ENCODE measurements at places on chromosomes 16 and 17.

- no peak for DNase-seq
Measured at GRCh38 chr17:14289162-14289561, 11.7 kb upstream of the HS3ST3B1 start.

- DNase-seq = no peak
Measured at GRCh38 chr17:48047113-48047740, 932 bp upstream of the NFE2L1 start.

DNA sequence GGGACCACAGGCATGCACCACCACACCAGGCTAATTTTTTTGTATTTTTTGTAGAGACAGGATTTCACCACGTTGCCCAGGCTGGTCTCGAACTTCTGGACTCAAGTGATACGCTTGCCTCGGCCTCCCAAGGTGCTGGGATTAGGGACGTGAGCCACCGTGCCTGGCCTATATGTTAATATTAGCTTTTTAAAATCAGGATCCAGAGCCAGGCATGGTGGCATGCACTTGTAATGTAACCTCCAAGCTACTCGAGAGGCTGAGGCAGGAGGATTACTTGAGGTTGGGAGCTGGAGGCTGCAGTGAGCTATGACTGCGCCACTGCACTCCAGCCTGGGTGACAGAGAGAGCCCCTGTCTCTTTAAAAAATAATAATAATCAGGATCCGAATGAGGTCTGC lies 8.5 kb upstream of the ADCY7 start:
- no peak for DNase-seq

DNA sequence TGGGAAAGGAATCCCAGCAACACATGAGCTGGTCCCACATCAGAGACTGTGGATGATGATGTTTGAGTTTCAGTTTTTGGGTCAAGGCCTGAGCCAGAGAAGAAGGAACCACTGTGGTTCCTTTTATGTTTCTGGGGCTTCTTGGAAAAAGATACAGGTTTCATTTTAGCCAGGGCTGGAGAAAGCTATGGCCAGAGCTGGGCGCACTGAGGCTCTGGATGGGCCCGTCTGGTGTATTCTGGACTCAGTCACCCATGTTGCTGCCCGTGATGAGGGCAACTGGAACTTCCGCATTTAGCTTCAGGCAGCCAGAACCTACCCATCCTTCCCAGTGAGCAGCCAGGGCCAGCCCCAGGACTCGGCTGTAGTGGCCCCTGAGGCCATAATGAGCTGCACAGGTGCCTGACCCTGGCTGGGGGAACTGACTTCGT lies 15.0 kb upstream of the PITPNA start:
- no peak for DNase-seq

DNA sequence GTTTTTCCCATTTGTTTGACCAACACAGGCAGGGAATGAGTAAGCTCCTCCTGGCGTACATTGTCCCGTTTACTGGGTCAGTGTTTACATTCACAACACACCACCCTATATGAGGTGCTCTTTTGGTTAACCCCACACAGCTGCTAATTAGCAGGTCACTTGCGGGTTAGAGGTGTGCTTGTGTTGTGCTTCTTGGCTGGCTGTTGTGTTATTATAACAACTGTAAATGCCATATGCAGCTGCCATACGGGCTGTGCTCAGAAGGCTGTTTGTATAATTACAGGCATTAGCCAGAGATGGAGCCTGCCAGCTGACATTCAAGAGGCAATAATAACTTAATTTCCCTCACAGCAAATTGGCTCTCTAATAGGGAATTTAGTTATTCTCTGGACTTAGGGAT lies 205.1 kb upstream of the ELAC2 start:
- no peak for DNase-seq

DNA sequence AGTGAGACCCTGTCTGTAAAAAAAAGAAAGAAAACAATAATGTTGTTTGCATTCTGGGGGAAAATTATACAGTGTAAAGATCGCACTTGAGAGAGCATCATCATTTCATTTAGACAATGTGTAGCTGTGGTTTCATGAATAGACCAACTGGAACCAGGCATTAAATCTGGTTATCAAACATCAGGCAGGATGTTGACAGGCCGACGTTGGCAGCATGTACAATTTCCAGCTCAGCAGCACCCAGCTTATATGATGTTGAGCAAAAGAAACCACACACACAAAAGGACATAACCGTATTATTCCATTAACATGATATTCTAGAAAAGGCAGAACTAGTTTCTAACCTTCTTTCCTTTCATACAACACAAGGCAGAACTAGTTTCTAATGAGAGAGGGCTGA lies 5.8 kb downstream of the MARVELD3 start:
- no peak for DNase-seq

GRCh38 chr17:66221755-66222530 lies 7.3 kb downstream of the APOH start:
- no peak for DNase-seq

DNA sequence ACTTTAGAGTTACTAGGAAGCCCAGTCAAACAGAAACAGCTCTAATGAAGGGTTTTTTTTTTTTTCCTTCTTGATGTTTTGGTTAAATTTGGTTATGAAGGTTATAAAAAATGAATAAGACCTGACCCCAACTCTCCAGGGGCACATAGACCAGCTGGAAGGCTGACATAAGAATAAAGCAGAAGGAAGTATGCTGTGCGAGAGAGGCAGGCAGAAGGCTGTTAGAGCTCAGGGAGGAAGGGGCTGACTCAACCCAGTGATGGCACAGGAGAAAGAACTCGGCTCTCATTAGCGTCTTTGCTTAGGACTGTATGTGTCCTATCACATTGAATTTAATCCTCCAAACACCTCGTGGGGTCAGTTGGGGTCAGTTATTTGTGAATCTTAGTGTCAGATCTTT lies 474.6 kb downstream of the PMP22 start:
- DNase-seq = no peak

DNA sequence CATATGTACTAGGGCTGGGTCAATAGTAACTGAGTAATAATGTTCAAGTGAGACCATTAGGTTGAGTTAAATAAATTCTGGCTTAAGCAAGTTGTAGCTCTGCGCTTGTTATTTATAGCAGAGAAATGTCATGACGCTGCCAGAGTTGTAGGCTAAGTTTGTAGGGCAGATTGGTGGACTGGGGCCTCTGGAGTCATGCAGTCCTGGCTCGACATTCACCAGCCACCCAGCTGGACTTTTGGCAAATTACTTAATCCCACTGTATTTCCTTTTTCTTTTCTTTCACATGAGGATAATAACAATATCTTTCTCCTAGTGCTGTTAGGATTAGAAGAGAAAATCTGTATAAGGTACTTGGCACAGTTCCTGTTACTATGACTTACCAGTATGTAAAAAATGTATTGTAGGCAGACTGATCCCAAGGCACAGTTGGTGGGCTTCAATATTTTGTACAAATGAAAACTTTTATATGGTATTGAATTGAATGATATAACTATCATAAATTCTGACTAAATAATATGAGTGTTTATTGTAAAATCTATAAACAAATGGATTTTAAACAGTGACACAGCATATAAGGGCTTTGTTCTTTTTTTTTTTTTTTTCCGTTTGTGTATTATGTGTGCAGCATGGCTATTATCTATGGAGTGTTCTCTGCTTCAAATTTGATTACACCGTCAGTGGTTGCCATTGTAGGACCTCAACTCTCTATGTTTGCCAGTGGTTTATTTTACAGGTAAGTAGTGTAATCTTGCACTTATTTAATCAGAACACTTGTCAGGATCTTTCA lies 2.6 kb downstream of the MFSD11 start:
- no peak for DNase-seq

DNA sequence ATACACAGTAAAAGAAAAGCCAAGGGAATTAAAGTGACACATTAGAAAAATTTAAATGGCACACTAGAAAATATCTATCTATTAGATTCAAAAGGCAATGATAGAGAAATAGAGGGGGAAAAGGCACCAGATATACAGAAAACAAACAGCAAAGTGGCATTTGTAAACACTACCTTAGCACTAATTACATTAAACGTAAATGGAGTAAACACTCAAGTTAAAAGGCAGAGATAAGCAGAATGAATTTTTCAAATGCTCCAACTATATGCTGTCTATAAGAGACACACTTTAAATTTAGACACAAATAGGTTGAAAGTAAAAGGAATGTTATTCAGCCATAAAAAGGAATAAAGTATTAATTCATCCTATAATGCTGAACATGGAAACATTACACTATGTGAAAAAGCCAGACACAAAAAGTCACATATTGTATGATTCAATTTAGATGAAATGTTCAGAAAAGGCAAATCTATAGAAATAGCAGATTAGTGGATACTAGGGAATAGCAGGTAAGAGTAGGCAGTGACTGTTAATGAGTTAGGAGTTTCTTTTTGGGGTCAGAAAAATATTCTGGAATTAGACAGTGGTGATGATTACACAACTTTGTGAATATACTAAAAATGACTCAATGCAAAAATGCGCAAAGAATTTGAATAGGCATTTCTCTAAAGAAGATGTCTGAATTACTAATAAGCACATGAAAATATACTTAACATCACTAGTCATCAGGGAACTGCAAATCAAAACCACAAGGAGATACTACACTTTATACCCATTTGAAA lies 92.4 kb downstream of the BRIP1 start:
- DNase-seq = no peak

GRCh38 chr17:58329035-58329809 lies 627 bp upstream of the TSPOAP1 start:
- DNase-seq = no peak

- no peak for DNase-seq
Measured at GRCh38 chr16:80837533-80838147, 33.2 kb upstream of the CDYL2 start.

DNA sequence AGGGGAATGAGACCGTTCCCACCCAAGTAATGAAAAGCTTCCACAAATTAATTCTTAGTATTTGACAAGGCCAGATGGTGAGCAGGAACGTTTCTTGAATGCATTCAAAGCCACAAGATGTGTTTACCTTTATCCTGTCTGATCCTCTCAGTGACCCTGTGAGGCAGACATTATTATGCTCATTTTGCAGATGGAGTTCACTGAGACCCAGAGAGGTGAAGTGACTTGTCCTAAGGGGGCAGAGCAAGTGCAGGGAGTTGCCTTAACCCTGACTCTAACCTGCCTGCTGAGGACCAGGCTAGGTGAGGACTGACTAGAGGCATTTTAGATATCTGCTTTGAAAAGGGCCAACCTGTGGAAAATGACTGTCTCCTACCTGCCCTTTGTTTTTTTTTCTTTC lies 156.7 kb downstream of the HAPSTR1 start:
- DNase-seq = no peak

DNA sequence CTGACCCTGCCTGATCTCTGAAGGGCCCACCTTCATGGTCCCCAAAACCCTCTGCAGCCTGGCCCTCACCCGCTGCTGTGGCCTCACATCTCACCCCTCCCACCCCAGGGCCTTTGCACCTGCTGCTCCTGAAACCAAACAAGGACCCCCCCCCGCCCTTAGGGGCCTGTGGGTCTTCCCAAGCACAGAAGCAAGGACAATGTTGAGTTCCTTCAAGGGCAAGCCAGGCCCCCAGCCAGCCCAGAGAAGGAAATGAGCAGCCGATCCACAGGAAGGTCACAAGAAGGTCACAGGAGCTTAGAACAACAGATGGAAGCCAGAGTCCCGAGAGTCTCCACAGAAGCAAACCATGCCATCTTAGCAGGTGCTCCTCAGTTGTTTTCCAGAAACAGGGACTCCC lies 493 bp upstream of the PDE6G start:
- DNase-seq = no peak

DNA sequence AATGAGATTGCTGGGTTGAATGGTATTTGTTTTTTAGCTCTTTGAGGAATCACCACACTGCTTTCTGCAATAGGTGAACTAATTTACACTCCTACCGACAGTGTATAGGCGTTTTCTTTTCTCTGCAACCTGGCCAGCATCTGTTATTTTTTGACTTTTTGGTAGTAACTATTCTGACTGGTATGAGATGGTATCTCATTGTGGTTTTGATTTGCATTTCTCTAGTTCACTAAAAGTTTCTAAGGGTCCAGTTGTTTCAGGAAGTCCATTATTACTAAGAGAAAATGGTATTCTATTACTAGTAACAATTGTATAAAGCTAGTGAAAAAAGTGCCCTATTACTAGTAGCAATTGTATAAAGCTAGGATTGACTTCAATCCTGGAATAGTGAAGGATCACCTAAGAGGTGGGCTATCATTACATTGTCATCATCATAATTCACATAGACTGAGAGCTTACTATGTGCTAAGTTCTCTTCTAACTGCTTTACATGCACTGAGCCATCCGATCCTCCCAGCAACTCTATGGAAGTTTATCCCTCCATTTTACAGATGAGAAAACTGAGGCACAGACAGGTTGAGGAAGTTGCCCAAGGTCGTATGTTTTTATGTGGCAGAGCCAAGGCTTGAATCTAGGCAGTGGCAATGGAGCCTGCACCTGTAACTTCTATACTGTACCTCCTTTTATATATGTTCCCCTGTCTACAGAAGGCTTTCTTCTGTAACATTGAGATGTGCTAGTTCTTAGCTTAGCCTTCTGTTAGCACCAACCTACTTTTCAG lies 13.4 kb upstream of the SMIM36 start:
- DNase-seq = no peak

- DNase-seq = no peak
Measured at GRCh38 chr16:81324808-81325207, 10.0 kb downstream of the GAN start.

DNA sequence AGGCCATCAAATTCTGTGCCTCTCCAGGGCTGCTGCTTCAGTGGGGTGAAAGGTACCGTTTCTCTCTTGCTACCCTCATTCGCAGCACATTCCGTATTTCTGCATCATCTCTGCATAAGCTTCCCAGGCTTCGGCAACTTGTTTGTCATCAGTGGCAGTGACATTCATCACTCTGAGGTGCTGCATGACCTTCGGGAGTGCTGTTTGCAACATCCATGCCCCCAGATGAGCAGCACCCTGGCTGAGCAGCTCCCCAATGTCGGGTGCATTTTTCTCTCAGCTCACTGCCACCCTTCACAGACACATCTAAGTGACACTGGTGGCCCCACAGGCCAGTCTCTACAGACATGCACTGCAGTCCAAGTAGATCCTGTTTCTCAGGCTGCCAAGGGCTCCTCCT lies 3.8 kb downstream of the CREBBP start:
- DNase-seq = no peak

DNA sequence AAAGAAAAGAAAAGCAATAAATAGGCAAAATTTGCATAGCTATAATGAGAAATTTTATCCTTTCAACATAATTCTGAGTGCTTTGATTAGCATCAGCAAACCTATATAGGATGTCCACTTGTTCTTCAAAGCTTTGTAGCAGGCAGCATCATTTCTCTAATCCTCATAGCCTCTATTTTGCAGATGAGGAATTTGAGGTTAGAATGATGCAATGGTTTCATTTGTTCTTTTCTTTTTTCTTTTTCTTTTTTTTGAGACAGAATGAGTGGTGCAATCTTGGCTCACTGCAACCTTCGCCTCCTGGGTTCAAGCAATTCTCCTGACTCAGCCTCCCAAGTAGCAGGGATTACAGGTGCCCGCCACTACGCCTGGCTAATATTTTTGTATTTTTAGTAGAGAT lies 594.4 kb downstream of the TOX3 start:
- DNase-seq = no peak

DNA sequence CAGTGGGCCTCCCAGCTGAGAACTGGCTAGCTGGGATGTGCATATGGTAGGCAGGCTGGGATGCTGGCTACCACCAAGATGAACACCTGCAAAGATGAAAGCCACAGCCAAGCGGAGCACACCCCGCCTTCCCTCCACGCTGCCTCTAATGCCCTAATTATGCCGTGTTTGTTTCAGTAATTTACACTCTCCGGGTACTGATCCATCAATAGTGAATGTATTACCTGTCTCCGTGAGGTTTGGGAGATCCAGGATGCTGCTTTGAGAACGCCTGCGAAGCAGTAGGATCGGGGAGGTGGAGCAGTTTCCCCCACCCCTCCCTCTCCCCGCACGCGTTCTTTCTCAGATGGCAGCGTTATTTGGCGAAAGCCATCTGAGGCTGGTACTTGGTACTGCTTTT lies 28.9 kb upstream of the GSE1 start:
- DNase-seq = no peak

All from SW 1271 (cell line).